ENCODE measurements at places on chromosomes 4 and X. TPM values are rescaled to one million over a fixed set of nuclear protein-coding genes. Genes with fewer than 3 reads are reported as not detected.

Gene MAGEB1
- not detected for total RNA-seq

Gene GPRASP3
- total RNA-seq: 5.2 TPM

Gene STAP1
- not detected for total RNA-seq

Gene TMSB4X
- 3,921 TPM for total RNA-seq

Gene PWWP3B
- 0.43 TPM for total RNA-seq

Gene DCAF16
- total RNA-seq: 24.2 TPM

Gene USP17L12
- total RNA-seq: not detected

Gene HMX1
- not detected for total RNA-seq

Gene TLR10
- under 0.01 TPM for total RNA-seq

Gene MAGEB17
- total RNA-seq: not detected

Gene NAP1L3
- total RNA-seq: not detected

Gene CXorf66
- total RNA-seq: not detected

Gene RNF128
- total RNA-seq: 52.8 TPM

Gene STARD8
- 0.07 TPM for total RNA-seq

Gene GUCY1A1
- 1.8 TPM for total RNA-seq

Gene FRAS1
- total RNA-seq: 30.4 TPM

Gene USP17L28
- not detected for total RNA-seq

Gene MEPE
- total RNA-seq: not detected

Gene CENPE
- 1.0 TPM for total RNA-seq

Gene ZFP42
- 0.34 TPM for total RNA-seq

Gene IQSEC2
- total RNA-seq: 2.7 TPM

Gene DUX4
- total RNA-seq: not detected

Gene MAEA
- total RNA-seq: 36.6 TPM

Gene GYPE
- not detected for total RNA-seq

Gene L1CAM
- total RNA-seq: 2.1 TPM

Gene PDLIM3
- 0.68 TPM for total RNA-seq

Gene TCEANC
- 2.4 TPM for total RNA-seq

Gene SLITRK4
- total RNA-seq: not detected
